ENCODE measurements at places on chromosomes 1 and 21. TPM values are rescaled to one million over a fixed set of nuclear protein-coding genes. Genes with fewer than 3 reads are reported as not detected.

DNA sequence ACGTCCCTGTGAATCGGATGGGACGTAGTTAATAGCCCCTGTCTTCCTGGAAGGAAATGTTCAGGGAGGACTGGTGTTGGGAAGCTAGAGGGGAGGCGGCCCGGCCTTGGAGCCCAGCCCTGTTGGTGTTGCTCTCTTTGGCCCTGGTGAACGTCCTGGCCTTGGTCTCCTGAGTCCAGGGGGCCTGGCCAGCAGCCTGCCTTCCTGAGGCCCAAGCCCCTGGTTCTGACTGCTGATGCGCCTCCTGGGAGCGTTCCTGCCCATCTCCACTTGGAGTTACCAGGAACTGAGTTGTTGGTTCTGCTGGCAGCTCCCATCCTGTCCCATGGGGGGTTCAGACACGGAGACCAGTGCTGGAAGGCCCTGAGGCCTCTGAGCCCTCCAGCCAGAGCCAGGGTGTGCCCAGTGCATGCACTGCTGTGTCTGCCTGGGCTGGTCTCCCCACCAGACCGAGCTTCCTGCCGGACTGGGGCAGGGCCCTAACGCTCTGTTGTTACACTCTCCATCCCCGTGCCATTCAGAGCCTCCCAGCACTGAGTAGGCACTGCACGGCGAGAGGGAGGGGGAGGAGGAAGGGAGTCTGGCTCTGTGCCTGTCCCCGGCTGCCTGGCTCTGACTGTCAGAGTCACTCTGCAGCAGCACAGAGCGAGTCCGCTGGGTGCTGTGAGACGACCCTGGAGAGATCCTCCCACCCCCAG, 382.5 kb upstream of the VAMP3 start:
- H3K4me3 ChIP-seq = no peak overlapping the region
- DNase-seq = no peak
- H3K27me3 ChIP-seq = no peaks in the 10 kb centered on the region

- H3K27ac ChIP-seq = no peak overlapping the region
- no peak overlapping the region for H3K4me3 ChIP-seq
- H3K4me1 ChIP-seq = no peaks in the 10 kb centered on the region
These were observed 31.2 kb upstream of the IFNAR2 start for GRCh38 chr21:33198346-33199099.

GRCh38 chr1:109880971-109881894, 29.4 kb upstream of the CSF1 start:
- H3K27me3 ChIP-seq = no peaks in the 10 kb centered on the region
- H3K4me1 ChIP-seq = peaks cover 24% of the 10 kb centered on the region
- no peak overlapping the region for H3K27ac ChIP-seq
- no peak overlapping the region for H3K4me3 ChIP-seq

DNA sequence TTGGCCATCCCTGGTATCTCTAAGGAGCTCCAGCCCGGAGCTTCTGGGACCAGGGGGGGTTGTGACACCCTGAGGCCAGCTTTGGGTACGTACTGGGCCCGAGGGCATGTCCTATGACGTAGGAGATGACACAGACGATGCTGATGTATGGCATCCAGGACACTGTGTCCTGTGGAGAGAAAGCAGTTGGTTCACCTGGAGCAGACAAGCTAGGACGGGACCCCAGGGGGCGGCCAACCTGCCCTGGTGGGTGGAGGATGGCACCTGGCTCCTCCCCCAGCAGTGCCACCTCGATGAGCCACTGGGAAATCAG, 12.1 kb upstream of the SLC2A7 start:
- no peak overlapping the region for H3K27ac ChIP-seq
- DNase-seq = no peak
- H3K36me3 ChIP-seq = no peaks in the 10 kb centered on the region
- no peak overlapping the region for H3K4me3 ChIP-seq
- no peaks in the 10 kb centered on the region for H3K4me1 ChIP-seq
- no peaks in the 10 kb centered on the region for H3K27me3 ChIP-seq

GRCh38 chr1:101798417-101798816, 198.3 kb downstream of the OLFM3 start:
- no peaks in the 10 kb centered on the region for H3K4me1 ChIP-seq
- DNase-seq = no peak
- no peaks in the 10 kb centered on the region for H3K36me3 ChIP-seq
- no peaks in the 10 kb centered on the region for H3K27me3 ChIP-seq

DNA sequence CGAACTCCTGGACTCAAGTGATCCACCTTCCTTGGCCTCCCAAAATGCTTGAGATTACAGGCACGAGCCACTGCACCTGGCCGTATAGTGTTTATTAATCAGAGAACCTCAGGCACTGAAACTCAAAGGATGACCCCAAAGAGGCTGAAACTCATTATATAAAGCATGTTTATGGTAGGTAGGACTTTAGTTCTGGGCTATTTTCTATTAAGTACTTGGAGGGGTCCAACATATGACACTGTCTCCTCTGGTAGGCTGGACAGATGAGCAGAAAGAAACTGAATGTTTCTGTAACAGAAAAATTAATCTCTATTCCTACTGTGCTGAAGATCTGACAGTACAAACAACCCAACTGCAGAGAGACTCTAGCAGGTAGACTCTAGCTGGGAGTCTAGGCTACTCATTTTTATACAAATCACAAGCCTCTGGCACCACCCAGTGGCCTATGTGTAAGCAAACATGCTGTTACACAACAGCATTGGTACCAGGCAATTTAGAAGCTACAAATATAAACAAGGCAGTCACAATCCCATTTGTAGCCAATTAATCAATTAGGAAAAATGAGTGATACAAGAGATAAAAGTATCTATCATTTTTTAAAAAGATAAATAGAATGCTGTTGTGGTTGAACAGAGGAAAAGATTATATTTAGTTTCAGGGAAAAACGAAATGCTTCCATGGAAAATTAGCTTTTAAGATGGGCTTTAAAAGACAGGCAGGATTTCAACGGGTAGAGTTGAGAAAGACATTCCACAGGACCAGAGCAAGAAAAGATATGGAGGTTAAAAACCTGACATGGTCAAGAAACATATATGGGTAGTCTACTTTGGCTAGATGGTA, 10.4 kb downstream of the DCAF8 start:
- DNase-seq = peak; percentile 91
- H3K4me3 ChIP-seq = no peak overlapping the region
- H3K27ac ChIP-seq = no peak overlapping the region
- H3K36me3 ChIP-seq = no peaks in the 10 kb centered on the region

DNA sequence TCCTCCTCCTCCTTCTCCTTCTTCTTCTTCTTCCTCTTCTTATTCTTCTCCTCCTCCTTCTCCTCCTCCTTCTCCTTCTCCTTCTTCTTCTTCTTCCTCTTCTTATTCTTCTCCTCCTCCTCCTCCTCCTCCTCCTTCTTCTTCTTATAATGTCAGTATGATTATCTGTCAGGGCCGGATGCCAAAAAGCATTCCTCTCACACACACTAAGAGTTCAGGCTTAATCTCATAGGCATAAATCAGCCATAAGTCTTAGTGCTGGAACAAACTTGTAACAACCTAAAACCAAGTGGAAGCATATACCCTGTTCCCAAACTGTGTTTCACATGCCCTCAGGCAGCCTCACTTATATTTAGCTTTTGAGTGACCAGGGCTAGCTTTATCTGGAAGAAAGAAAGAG, 240.3 kb downstream of the LMX1A start:
- no peak overlapping the region for H3K4me3 ChIP-seq
- H3K36me3 ChIP-seq = no peaks in the 10 kb centered on the region
- DNase-seq = no peak
- peaks cover 72% of the 10 kb centered on the region for H3K27me3 ChIP-seq
- peaks cover 19% of the 10 kb centered on the region for H3K4me1 ChIP-seq

- no peak overlapping the region for H3K4me3 ChIP-seq
- H3K4me1 ChIP-seq = peaks cover 36% of the 10 kb centered on the region
- DNase-seq = peak; percentile 88
- H3K36me3 ChIP-seq = no peaks in the 10 kb centered on the region
- H3K27ac ChIP-seq = no peak overlapping the region
These were observed 43.5 kb upstream of the RAB4A start for GRCh38 chr1:229227298-229227919.

Gene BPNT1
- total RNA-seq = 33.1 TPM

Gene PGLYRP4
- not detected for total RNA-seq

Gene SLC35F3
- total RNA-seq = 1.5 TPM

Gene ZBTB17
- 19.5 TPM for total RNA-seq
